MG63 (cell line): ENCODE measurements at places on chromosomes 16 and 17. TPM values are rescaled to one million over a fixed set of nuclear protein-coding genes. Genes with fewer than 3 reads are reported as not detected.

TGFB1I1 gene
- 39.1 and 48.1 TPM in 2 replicates for total RNA-seq

TM4SF5 gene
- not detected in 2 replicates for total RNA-seq

OR2C1 gene
- not detected in 2 replicates for total RNA-seq

RCVRN gene
- total RNA-seq: not detected in 2 replicates

ZNF267 gene
- total RNA-seq: 4.9 and 5.4 TPM in 2 replicates

ZNF205 gene
- 15.5 and 22.6 TPM in 2 replicates for total RNA-seq

ZP2 gene
- not detected in 2 replicates for total RNA-seq

KRTAP2-3 gene
- total RNA-seq: 0.33 TPM in 1 of 2 replicates, not detected in the other

TRIM37 gene
- 9.1 and 10.6 TPM in 2 replicates for total RNA-seq

HES7 gene
- total RNA-seq: not detected in 2 replicates
